Activated naive CD8-positive, alpha-beta T cell treated with anti-CD3 and anti-CD28 coated beads, Interleukin-2, amount 50 U/mL, for 24 hours (primary cell): ENCODE measurements at places on chromosomes 1 and 21.
A peak's percentile ranks its signal among the peaks of the same experiment; 100 is the strongest.

GRCh38 chr1:93692026-93692425 lies 10.4 kb upstream of the BCAR3 start:
- DNase-seq: no peak

GRCh38 chr1:17791055-17791390 lies 35.9 kb downstream of the ACTL8 start:
- no peak for DNase-seq

DNA sequence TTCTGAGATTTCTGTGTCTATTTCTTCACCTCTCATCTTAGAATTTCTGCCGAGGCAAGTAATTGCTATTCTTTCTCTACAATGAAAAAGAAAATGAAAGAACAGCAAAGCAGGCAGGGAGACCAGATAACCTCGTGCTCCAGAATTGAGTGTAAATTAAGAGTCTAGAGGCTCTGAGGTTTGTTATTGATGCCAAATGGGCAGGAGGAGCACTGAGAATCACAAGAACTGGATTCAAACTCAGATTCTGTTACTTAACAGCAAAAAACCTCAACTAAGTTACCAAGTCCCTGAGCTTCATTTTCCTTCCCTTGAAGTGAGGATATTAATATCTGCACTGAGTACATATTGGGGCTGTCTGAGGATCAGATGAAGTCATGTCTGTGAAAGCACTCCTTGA lies 5.5 kb upstream of the DDR2 start:
- DNase-seq: no peak

- peak; percentile 59 for DNase-seq
Measured at GRCh38 chr1:88180449-88181108, 503.5 kb upstream of the PKN2 start.

- DNase-seq: no peak
Measured at GRCh38 chr21:38268864-38269575, 12.2 kb downstream of the KCNJ15 start.

- no peak for DNase-seq
Measured at GRCh38 chr1:100517515-100517914, 20.4 kb upstream of the GPR88 start.

- no peak for DNase-seq
Measured at GRCh38 chr21:31938330-31939301, 65.8 kb downstream of the HUNK start.

DNA sequence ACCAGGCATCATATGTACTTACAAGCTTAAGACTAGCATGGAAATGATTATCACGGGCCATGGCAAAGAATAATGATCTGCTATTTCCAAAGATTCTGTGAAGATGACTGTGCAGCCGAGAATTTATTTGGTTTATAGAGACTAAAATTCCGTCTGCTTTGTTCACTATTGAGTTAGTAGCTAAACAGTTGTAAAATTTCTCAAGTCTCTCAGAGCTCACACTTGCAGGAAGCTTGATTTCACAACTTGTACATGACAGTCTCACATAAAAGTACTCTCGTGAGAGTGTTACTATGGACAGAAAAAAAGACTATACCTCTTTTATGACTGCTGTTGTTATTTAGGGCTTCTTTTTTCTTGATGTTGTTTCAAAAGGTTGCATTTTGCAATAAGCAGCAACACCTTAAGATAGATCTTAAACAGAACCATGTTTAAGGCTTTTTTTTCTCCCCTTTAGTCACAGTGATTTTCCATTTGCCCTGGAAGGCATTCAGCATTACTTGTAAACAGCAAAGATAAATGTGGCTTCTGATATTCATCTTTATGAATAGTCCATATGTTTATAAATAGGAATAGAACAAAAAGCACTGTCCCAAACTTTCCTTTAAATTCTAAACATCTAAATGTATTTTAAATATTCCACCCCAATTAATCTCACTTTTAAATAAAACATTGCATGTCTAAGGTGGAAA lies 24.8 kb downstream of the ST6GALNAC5 start:
- DNase-seq: no peak

GRCh38 chr1:198359024-198359653 lies 181.3 kb downstream of the ATP6V1G3 start:
- no peak for DNase-seq

GRCh38 chr1:24117722-24118409 lies 5.9 kb upstream of the MYOM3 start:
- no peak for DNase-seq

- no peak for DNase-seq
Measured at GRCh38 chr1:237269938-237270337, 228.0 kb downstream of the RYR2 start.

DNA sequence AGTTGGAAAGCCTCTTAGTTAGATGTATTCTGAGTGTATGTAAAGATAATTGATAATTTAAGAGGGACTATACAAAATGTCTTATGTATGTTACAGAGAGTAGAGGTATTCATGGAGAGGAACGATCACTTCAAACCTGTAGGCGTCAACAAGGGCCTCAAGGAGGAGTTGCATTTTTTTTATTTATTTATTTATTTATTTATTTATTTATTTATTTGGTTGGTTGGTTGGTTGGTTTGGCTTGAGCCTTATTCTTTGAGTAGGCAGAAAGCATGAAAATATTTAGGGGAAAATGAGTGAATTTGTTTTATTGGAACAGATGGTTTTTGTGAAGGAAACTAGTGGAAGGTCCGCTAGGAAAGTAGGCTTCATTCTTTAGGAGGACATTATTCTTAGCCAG lies 8.5 kb downstream of the ANGPTL1 start:
- DNase-seq: no peak

- peak; percentile 47 for DNase-seq
Measured at GRCh38 chr1:203593723-203594122, 32.9 kb upstream of the ATP2B4 start.

- no peak for DNase-seq
Measured at GRCh38 chr21:45153358-45154318, 79.3 kb downstream of the ADARB1 start.

- no peak for DNase-seq
Measured at GRCh38 chr1:175548774-175549173, 194.6 kb downstream of the TNR start.

DNA sequence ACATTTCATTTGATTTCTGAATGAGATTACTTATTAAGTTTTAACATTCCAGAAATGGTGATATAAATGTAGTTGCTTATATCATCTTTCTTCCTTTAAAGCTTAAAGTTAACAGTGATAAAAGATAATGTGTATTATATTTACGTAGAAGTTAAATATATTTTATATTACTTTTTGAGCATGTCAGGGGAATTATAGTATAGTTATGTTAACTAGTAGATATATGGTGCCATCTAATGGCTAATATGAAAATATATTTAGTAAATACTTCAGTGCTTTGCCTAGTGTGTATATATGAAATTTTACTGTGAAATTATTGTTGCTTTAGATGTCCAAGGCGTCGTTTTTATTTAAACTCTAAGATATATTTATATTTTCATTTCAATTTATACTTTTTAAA lies 51.5 kb downstream of the SYT14 start:
- DNase-seq: no peak

GRCh38 chr1:205248793-205249601 lies 21.3 kb downstream of the TMCC2 start:
- DNase-seq: no peak

GRCh38 chr1:66728021-66728420 lies 24.2 kb upstream of the DYNLT5 start:
- DNase-seq: no peak

DNA sequence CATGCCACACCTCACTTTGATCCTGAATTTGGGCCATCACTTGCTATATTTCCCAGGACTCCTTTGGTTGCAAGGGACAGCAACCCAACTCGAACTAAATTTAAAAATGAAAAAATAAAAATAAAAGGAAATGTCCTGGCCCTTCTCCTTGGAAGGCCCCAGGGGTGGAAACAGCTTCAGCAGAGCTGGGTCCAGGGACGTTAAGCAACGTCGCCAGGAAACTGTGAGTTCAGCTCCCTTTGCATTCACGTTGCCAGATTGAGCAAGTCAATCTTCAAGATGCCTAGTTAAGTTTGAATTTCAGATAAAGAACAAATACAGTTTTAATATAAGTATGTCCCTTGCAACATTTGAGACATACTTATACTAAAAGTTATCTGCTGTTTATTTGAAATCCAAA lies 14.6 kb upstream of the SPSB1 start:
- DNase-seq: no peak

GRCh38 chr1:5847013-5847659 lies 145.1 kb downstream of the NPHP4 start:
- DNase-seq: peak; percentile 8

- no peak for DNase-seq
Measured at GRCh38 chr1:236530959-236531358, 7.2 kb downstream of the LGALS8 start.

- DNase-seq: peak; percentile 40
Measured at GRCh38 chr1:19087737-19088594, 122.1 kb downstream of the UBR4 start.

- no peak for DNase-seq
Measured at GRCh38 chr1:165686121-165686970, 12.0 kb downstream of the ALDH9A1 start.

DNA sequence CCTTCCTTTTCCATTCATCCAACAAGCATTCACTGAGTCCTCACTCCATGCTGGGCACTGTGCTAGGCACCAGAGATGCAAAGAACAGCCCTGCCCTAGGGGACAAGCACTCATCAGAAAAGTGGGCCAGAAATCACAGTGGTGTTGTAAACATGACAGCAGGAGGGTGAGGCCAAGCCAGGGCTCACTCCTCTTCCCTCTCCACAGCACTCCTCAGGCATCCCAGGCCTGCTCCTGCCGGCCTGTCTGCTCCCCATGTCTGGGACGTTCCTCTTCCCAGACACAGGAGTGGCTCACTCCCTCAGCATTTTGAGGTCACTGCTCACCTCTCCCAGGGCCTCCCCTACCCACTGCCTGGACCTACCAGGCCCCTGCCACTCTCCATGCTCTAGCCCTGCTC lies 61.8 kb downstream of the KCND3 start:
- DNase-seq: no peak

GRCh38 chr1:103514920-103515503 lies 10.5 kb upstream of the RNPC3 start:
- no peak for DNase-seq

DNA sequence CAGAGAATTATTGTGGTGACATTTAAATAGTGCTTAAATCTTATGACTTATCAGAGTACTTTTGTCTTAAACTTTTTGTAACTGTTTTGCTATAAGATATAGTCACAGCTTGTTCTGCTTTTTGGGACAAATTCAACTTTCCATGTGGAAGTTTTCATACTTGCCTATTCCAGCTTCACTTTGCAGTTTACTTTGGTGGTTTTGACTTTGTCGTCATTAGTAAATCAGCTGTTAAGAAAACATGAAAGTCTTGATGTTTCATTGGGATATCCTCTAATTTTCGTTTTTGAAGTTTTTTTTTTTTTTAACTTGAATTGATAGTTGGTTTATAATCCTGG lies 31.3 kb downstream of the SDCCAG8 start:
- DNase-seq: no peak

DNA sequence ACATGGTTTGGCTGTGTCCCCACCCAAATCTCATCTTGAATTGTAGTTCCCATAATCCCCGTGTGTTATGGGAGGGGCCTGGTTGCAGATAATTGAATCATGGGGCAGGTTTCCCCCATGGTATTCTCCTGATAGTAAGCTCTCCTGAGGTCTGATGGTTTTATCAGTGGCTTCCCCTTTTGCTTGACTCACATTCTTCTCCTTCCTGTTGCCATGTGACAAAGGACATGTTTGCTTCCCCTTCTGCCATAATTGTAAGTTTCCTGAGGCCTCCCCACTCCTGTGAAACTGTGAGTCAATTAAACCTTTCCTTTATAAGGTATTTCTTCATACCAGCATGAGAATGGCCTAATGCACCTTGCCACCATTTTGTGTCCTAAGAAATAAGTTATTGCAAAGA lies 415.0 kb downstream of the COL11A1 start:
- DNase-seq: no peak

GRCh38 chr1:15002325-15002724 lies 151.2 kb upstream of the TMEM51 start:
- no peak for DNase-seq

DNA sequence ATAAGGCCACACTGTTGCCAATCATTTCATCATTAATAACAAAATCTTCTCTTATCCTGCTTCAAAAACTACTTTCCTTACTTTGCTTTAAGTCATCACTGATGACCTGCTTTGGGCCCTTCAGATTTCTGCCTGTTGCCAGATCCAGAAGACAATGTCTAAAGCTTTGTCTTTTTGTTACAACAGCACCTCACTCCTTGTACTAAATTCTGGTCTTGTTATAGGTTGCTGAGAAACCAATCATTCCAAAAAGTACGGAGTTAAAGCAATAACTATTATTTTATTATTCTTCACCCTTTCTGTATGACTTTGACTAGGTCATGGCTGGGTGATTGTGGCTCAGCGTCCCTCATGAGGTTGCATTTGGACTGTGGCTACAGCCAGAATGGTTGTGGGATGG lies 633.5 kb downstream of the PTPRU start:
- no peak for DNase-seq

- no peak for DNase-seq
Measured at GRCh38 chr1:196891251-196891650, 3.4 kb downstream of the CFHR4 start.

GRCh38 chr1:169909499-169909898 lies 15.8 kb upstream of the SCYL3 start:
- no peak for DNase-seq

DNA sequence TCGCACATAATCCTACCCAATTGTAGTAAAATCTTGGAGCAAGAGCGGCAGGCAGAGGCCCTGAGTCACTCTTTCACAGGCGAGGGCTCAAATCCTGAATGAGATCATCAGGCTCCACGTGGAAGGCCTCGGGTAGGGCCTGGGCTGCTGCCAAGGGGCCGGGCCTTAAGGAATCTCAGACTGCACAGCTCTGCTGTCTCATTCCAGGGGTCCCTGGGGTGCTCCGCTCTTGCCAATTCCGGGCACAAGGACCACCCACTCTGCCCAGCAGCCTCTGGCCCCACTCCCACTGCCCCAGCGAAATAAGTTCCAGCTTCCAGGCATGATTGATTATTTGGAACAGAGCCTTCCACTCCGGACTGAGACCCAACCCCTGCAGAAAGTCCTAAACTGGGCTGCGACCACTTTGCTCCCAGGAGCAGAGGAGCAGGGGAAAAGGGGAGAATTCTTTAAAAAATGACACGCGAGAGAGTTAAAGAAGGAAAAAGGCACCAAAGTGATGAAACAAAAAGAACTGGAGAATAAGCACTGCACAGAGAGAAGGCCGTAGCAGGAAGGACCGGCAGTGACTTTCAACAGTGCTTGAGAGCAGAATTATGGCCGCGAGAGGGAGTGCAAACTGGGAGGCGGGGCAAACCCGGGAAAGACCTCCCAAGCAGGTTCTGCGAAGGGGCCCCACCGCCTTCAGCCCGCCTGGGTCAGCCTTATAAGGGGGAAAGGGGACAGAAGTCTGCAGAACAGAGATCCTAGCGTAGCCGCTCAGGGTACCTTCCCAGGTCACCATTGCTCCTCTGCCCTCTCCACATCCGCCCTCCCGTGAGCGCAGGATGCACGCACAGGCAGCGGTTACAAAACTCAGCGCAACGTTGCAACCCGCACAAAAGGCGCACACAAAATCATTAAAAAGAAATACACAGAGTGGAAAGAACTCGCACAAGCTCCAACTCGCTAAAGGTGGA lies 2.0 kb downstream of the ADAMTS1 start:
- peak; percentile 21 for DNase-seq

GRCh38 chr1:76547916-76548315 lies 319.4 kb upstream of the ST6GALNAC5 start:
- DNase-seq: no peak

GRCh38 chr1:157363660-157364140 lies 188.6 kb downstream of the FCRL5 start:
- DNase-seq: no peak
